ENCODE measurements at places on chromosomes 11 and 22. TPM values are rescaled to one million over a fixed set of nuclear protein-coding genes. Genes with fewer than 3 reads are reported as not detected.
A peak's percentile ranks its signal among the peaks of the same experiment; 100 is the strongest.

Gene C22orf15
- total RNA-seq: not detected

Gene APOA5
- total RNA-seq: not detected

DNA sequence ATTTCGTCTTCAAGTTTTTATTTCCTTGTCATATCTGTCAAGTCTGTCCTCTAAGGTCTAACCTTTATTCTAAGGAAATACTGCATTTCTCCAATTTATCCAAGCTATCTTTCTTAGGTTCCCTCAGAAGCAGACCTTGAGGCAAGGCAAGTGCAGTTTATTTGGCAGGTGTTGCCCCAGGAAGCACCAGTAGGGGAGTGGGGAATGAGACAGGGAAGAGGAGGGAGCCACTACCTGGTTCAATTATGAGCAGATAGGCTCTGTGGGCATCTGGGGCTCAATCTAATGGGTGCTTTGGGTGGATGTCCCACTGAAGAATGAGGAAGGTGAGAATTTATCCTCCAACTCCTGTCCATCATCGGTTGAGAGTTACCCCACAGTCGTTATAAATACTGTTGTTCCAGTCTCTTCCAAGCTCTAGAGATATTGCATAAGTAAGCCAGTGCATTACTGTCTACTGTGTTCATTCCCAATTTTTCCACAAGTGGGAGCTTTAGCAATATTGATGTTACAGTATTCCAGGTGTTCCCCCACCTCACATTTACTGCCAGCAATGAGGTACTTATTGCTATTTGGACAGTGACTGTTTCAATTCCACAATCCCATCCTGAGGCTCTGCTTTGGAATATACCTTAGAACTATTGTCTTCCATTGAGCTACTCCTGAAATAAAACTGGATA lies 154.9 kb upstream of the CEP126 start:
- no peak overlapping the region for H3K27ac ChIP-seq
- H3K4me3 ChIP-seq: no peak overlapping the region
- no peaks in the 10 kb centered on the region for H3K36me3 ChIP-seq
- no peaks in the 10 kb centered on the region for H3K27me3 ChIP-seq
- no peak for DNase-seq

- DNase-seq: peak; percentile 57
- H3K36me3 ChIP-seq: no peaks in the 10 kb centered on the region
- no peaks in the 10 kb centered on the region for H3K27me3 ChIP-seq
- H3K4me1 ChIP-seq: peaks cover 17% of the 10 kb centered on the region
- H3K27ac ChIP-seq: peak overlapping the region; percentile 95
These were observed 678 bp upstream of the INPPL1 start for GRCh38 chr11:72223615-72224563.

- H3K36me3 ChIP-seq: no peaks in the 10 kb centered on the region
- H3K27me3 ChIP-seq: peaks cover 10% of the 10 kb centered on the region
- DNase-seq: peak; percentile 47
- H3K27ac ChIP-seq: no peak overlapping the region
- H3K4me3 ChIP-seq: peak overlapping the region; percentile 45
These were observed 614 bp upstream of the ASCL2 start for GRCh38 chr11:2271077-2271326.

- no peaks in the 10 kb centered on the region for H3K36me3 ChIP-seq
- H3K27ac ChIP-seq: peak overlapping the region; percentile 7
- no peak overlapping the region for H3K4me3 ChIP-seq
- no peak for DNase-seq
- H3K27me3 ChIP-seq: no peaks in the 10 kb centered on the region
These were observed 3.9 kb downstream of the UCP3 start for GRCh38 chr11:74004759-74005615.

- no peak overlapping the region for H3K4me3 ChIP-seq
- DNase-seq: no peak
- no peaks in the 10 kb centered on the region for H3K27me3 ChIP-seq
- H3K36me3 ChIP-seq: no peaks in the 10 kb centered on the region
These were observed 126.9 kb upstream of the CHORDC1 start for GRCh38 chr11:90349731-90350130.

- no peaks in the 10 kb centered on the region for H3K4me1 ChIP-seq
- H3K27me3 ChIP-seq: no peaks in the 10 kb centered on the region
- H3K27ac ChIP-seq: no peak overlapping the region
- H3K36me3 ChIP-seq: no peaks in the 10 kb centered on the region
- DNase-seq: no peak
These were observed 189.0 kb upstream of the BLID start for GRCh38 chr11:122304973-122305372.

- no peak for DNase-seq
- H3K4me3 ChIP-seq: no peak overlapping the region
- no peak overlapping the region for H3K27ac ChIP-seq
- no peaks in the 10 kb centered on the region for H3K4me1 ChIP-seq
These were observed 37.2 kb downstream of the RPS6KA4 start for GRCh38 chr11:64396079-64396591.

Measured in breast epithelium (tissue), 4 donors.